GM19239 (cell line): ENCODE measurements at places on chromosomes 5 and 9.

- no peak for DNase-seq
Observed at GRCh38 chr5:138544181-138545134, 1.4 kb upstream of the ETF1 start.

- no peak for DNase-seq
Observed at GRCh38 chr5:171954721-171955120, 51.7 kb downstream of the FBXW11 start.

DNA sequence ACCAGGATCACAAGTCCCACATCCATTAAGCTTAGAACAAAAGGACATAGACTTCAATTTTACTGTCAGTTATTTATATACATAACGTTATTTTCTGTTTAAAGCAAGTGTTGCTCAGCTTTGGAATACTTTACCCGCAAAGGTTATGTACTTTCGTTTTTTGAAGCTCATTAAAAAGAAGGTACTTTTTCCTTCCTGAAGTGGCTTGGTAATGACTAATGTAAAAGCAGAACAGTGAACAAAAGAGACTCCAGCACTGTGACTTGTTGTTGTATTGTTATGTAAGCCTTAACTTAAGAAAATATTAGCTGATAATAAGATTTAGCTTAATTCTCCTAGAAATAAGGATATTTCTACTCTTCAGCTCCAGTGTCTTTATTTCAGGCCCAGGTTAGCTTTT, 97.3 kb upstream of the SLCO6A1 start:
- DNase-seq = no peak

DNA sequence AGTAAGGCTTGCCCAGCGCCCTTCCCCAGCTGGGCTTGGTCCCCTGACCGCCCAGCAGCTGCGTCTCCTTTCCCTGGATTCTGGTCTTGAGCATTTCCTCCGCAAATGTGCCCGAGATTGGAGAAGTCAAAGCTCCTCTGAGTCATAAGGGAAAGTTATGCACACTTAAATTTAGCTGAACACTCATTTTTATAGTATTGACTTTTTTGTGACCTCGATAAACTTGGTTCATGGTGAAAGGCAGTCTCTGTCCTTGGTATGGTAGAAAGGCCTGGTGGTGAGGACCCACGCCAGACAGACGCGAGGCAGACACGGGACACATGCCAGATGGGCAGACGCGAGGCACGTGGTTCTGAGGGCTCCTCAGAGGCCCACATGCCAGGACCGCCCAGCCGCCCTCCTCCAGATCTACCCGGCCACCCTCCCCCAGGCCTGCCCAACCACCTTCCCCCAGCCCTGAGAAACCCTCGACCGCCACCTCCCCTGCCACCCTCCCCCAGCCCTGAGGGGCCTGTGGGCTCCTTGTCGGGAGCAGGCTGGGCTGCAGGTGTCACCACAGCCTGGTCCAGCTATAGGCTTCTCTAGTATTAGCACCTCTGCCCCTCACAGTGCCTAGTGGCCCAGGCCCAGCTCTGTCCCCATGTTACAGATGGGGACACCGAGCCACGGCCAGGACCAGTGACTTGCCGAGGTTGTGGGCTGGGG, 60.9 kb upstream of the CACNA1B start:
- DNase-seq = no peak

GRCh38 chr5:53405396-53405795, 75.0 kb upstream of the FST start:
- DNase-seq = no peak

DNA sequence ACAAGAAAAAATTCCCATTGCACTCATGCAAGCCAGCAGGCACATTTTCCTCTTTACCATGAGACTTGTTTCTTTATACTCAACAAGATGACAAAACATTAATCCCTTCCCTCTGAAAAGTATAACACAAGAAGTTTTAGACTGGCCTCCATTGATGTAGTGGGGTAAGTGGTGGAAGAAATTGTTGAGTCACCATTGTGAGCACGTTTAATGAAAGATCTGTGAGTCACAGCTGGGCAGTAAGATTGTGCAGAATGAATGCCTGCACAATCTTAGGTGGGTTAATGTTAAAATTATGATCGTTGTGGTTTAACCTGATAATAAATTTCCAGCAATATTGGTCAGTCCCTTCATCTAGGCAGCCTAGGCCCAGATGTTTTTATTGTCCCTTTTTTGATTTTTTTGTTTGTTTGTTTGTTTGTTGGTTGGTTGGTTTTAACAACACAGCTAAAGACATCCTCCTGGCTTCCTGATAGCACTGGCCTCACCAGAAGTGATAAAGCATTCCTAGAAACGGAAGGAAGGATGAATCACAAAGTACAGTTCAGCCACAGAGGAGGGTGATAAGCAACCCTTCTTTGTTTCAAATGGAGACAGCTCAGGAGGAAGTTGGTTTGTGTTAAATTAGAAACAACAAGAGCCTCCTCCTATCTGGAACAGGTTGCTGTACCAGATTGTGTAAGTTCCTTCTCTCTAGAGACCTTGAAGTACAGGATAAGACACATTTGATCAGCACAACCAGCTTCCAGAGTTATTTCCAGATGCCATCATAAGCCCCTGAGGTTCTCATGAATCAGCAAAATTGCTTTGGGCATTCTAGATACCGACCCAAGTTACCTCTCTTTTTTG, 40.3 kb downstream of the SLC24A2 start:
- DNase-seq = no peak
